Omental fat pad (tissue), 4 donors: ENCODE measurements at places on chromosomes 4 and X. TPM values are rescaled to one million over a fixed set of nuclear protein-coding genes. Genes with fewer than 3 reads are reported as not detected.

- no peak for DNase-seq
Observed at GRCh38 chrX:30027636-30028035, 187.7 kb upstream of the MAGEB2 start.

DNA sequence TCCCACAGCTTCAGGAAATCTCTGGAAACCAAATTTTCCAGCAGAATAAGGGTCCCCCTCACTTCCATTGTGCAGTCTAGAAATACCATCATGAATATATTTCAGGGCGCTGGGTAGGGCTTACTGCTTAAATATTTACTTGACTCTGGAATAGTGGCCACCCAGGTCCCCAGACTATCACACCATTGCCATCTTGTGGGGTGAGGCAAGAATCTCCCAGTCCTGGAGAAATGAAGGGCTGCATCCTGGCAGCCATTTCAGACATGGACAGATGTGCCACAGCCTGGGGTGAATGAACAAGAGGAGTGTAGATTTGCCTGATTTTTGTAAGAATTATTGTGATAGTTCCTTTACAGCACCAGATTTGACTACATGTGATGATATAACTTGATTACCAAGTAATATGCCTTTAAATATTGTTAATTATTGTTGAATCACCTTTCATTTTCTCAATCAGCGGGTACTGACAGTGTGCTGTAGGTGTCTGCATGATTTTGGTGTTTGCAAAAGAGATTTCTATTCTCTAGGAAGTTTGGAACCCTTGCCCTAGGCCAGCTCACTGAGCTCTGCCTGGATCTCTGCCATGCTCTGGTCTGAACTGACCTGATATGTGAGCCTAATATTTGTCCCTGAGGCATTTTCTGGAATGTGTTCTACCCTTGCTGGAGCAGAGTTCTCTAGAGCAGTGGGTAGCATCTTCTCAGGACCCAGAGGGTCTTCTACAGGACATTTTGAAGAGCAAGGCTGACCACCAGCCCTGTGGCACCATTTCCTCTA is 183.4 kb downstream of the KIT start:
- no peak for DNase-seq

DNA sequence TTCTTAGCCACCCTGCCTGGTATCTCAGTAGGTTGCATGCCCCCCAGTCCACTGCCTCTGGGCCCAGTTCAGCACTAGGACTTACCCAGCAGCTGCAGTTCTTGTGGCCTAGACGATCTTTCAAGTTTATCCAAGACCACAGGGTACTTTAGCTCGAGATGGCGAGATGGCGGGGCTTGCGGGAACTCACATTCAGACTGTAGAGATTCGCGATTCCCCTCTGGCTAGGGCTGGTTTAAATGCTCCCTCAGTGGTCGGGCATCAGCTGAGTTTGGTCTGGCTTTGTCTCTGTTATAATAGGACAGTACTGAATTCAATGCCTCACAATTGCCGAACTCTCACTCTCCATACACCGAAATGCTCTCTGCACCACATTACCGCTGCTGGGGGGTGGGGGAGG is 18.4 kb upstream of the RFC1 start:
- DNase-seq, result no peak

GRCh38 chr4:3345384-3345783 is 52.6 kb downstream of the RGS12 start:
- DNase-seq, result no peak

The MBTPS2 gene
- 10.0 TPM for total RNA-seq

GRCh38 chrX:28626515-28626914 is 39.3 kb downstream of the IL1RAPL1 start:
- DNase-seq, result no peak

The RHOH gene
- 4.6 TPM for total RNA-seq

DNA sequence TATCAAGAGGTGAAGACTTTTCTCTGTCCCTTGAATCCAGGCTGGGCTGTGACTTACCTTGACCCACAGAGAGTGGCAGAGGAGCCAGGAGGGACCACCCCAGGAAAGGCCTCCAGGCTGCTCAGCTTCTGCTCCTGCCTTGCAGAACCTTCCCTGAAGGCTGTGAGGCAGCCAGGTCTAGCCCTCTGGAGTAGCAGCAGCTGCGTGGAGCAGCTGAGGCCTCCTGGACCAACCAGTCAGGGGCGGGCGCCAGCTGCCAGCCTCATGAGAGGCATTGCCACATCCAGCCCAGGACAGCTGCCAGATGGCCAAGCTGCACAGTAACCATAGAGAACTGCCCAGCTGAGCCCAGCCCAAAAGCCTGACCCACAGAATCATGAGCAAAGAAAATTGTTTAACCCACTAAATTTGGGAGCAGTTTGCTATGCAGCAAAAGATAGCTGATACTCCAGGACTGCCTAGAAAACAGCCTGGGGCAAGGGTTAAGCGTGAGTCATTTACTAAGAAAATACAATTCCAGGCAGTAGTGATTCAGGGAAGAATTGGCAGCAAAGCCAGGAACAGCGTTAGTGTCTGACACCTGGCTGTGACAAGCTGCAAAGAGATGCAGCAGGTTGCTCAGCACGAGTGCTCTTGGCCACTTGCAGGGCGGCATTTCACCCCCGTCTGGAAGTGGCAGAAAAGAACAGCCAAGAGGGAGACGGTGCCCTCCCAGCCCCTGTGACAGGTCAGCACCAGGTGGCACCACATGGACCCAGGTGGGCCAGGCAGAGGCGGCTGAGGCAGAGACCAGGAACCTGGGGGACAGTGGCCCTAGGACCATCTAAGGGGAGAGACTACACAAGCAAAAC is 14.7 kb upstream of the PDE6B start:
- no peak for DNase-seq

DNA sequence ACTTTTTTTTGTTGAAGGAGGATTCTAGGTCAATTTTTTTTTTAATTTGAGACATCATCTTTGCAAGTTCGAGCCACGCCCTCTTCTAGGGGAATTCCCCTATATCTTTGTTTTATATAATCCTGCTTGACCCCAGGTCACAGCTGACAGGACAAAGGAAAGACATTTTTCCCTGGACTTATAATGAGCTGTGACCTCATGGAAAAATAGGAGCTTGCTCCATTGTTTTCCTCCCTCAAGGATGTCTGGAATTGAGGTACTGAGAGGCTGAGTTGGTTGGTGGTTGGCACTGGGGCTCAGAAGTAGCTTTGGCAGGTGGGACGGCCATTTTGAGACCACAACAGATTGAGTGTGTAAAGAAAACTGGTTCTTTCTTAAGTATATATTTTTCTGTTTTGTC is 49.0 kb downstream of the GBA3 start:
- no peak for DNase-seq

GRCh38 chrX:35561985-35562384 is 236.2 kb upstream of the MAGEB16 start:
- DNase-seq, result no peak

The SPARCL1 gene
- 507 TPM for total RNA-seq

DNA sequence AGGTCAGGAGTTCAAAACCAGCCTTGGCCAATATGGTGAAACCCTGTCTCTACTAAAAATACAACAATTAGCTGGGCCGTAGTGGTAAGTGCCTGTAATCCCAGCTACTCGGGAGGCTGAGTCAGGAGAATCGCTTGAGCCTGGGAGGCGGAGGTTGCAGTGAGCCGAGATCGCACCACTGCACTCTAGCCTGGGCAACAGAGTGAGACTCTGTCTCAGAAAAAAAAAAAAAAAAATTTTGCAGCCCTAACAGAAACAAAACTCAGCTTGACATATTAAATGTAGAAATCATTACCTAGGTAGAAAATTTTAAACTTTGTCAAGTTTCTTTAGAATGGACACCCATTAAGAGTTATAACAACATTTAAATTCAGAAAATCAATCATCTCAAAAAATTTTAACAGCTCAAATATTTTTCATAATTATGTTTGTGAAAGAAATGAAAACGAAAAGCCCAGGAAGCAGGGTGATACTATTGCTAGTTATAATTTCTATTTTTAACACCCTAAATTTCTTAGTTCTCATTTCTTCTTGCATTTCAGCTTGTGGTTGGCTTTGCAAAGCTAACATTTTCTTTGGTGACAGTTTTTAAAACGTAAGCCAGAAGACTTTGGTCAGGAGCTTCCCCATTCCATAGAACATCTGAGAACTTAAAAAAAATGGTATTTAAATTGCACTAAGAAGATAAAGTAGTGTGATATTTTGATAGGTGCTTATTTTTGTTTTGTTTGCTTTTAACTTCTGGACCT is 33.3 kb upstream of the RBBP7 start:
- no peak for DNase-seq

DNA sequence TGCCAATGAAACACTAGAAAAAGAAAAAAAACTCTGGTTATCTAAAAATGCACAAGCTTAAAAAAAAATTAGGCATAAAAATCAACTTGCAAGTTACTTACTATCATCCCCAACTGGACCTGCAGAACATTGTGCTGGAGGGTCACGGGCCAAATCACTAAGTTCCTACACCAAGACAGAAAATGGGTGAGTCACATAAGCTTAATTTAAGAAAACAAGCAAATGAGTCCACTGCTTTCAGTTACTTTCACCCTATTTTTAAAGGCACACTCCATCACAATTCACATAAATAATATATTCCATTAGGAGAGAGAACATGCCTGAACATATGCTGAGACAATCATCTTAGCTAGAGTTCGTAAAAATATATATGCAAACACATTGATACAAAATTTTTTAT is 17.7 kb downstream of the UBE2D3 start:
- DNase-seq, result no peak
